Activated T-cell treated with anti-CD3 and anti-CD28 coated beads for 1 hour (primary cell): ENCODE measurements at places on chromosomes 7 and 10.

DNA sequence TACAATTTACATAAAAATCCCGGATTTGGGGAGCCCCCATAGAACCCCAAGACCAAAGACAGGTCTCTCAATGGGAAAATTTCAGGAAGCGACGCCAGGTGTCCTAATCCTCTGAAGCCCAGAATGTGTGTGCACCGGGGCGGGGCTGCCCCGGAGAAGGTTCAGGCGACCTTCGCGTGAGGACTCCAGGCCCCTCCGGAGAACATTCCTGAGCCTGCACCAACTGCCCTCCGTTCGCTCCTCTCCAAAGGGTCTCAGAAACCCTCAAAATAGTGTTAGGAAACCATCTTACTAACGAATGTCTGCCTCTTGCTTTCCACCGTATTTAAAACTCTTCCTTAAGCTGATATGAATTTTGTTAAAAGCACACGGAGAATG lies 78.5 kb upstream of the INSIG1 start:
- no peak for DNase-seq

GRCh38 chr10:129893104-129894089 lies 70.7 kb downstream of the EBF3 start:
- no peak for DNase-seq

- DNase-seq, result no peak
These were observed 127.6 kb downstream of the OAT start for GRCh38 chr10:124291001-124291701.

GRCh38 chr10:52682766-52683165 lies 89.8 kb downstream of the MBL2 start:
- DNase-seq, result no peak

- no peak for DNase-seq
These were observed 30.1 kb downstream of the NEUROD6 start for GRCh38 chr7:31310321-31310935.

GRCh38 chr7:4837041-4837802 lies 24.6 kb downstream of the PAPOLB start:
- DNase-seq, result no peak

DNA sequence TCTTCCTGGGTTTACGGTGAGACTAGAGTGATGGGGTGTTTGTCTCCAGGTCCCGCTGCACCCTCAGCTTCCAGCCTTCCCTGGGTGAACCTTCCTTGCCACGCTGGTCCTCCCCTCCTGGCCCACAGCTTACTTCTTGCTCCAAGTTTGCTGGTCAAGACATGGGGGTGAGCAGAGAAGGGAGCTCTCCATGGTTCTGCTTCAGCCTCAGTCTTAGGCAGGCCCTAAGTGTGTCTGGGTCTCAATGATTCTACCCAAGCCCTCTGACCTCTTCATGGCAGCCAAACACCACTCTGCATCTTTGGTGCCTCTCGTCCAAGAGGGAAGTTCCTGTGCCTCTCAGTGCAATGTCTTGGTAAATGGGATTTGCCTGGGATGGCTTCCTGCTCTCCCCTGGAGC lies 356.5 kb upstream of the KLF6 start:
- no peak for DNase-seq

DNA sequence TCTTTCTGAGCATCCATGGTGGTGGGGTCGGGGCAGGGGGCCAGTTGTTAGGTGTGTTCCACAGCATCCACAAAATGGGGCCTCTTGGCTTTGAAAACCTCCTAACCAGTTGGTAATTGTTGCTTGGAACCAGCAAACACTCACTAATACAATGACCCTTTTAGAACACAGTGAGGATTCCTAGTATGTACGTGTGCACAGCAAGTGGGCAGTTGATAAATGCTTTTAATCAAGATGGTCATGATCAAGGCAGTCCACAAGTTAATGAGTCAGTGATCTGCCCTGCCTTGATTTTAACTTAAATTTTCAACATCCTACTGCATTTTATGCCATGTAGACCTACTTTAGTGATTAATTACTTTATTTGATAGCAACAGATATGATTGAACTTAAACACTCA lies 103.1 kb downstream of the ETV1 start:
- no peak for DNase-seq

GRCh38 chr7:44141221-44141850 lies at the start of gene MYL7:
Gene MYL7, minus strand, starts transcription at chr7:44141332. Its CDS starts 27 bp downstream, at chr7:44141305.
- DNase-seq, result no peak

- no peak for DNase-seq
These were observed 47.5 kb downstream of the EPC1 start for GRCh38 chr10:32299354-32299980.

DNA sequence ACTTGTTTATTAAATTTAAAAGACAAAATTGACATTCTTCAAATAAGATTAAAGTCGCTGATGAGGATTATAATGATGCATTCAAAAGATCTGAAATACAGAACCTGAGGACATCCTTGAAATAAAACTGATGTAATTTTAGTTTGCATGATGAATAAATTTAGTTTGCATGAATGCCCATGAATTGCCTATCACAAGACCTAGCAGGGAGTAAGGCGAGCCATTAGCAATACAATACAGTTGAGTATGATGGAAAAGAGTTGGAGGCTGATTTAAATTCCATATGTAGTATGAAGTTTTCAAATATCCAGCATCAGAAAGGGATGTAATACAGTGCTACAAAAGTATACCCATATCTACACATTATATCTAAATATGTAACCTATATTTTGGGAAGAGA lies 321.3 kb downstream of the CACNA2D1 start:
- no peak for DNase-seq

DNA sequence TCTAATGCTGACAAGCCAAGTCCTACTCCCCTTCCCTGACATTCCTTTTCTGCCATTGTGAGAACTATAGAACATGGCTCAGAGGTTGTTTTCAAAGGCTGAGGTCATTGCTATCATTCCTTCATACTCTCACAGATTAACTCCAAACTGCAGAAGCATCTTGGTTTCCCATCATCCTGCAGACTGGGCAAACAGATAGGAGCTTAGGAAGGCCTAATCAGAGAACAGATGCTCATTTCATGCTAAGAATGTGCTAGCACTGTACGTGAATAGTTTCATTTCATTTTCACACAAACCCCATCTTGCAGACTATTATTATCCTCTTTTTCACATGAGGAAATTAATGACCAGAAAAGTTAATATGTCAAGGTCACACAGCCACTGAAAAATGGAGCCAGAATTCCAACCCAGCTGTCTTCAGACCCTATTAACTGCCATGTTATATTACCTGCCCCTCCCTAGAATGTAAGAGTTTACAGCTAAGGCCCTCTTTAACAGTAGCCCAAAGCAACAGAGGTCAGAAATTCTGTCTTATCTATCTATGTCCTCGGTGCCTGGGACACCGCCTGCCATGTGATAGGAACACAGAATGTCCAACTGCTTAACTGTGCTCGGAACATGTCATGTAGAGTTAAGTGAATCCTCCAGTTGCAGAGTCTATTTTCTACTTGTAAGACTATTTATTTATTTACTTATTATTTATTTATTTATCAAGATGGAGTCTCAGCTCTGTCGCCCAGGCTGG lies 2.9 kb upstream of the LCOR start:
- no peak for DNase-seq

GRCh38 chr10:110615057-110615747 lies 28.9 kb upstream of the RBM20 start:
- DNase-seq, result no peak

DNA sequence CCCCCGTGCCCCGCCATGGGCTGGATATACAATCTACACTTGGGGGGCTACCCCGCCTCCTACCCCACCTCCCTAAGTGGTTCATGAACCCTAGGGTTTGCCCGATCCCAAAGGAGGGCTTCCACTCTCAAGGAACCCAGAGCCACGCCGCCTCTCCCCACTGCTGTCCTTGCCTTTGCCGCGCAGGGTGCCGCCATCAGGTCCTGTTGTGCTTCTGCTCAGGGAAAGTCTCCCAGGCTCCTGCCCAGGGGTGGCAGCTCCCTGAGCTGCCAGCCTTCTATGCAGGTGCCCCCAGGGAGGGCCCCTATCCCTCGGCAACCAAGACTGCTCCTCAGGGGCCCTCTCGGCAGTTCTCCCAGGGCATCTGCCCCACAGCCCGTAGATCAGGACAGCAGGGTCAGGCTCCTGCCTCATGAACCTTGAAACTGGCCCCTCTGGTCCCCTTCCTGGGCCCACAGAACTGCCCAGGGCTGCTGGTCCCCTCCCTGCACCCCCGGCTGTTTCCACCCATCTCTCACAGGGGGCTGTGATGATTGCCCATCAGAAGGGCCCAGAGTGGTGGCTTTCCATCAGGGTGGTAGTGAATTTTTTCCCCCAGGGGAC lies 13.0 kb upstream of the PCBD1 start:
- DNase-seq, result no peak

DNA sequence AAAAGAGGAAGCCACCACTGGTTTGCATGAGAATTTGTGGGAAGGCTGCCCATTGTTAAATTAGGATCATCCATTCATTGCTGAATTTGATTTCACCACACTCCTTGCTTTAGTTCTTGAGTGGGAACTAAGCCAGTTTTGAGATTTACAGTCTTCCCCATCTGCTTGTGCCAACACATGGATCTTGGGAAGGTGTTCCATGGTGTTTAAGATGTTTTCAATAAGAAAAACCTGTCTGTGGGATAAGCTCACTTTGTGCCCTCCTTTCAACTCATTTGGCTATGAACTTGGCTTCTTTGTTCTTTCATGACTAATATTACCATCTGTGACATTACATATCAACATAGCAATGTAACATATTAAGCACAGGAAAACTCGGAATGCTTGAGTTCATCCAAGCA lies 73.2 kb downstream of the INHBA start:
- DNase-seq, result no peak

DNA sequence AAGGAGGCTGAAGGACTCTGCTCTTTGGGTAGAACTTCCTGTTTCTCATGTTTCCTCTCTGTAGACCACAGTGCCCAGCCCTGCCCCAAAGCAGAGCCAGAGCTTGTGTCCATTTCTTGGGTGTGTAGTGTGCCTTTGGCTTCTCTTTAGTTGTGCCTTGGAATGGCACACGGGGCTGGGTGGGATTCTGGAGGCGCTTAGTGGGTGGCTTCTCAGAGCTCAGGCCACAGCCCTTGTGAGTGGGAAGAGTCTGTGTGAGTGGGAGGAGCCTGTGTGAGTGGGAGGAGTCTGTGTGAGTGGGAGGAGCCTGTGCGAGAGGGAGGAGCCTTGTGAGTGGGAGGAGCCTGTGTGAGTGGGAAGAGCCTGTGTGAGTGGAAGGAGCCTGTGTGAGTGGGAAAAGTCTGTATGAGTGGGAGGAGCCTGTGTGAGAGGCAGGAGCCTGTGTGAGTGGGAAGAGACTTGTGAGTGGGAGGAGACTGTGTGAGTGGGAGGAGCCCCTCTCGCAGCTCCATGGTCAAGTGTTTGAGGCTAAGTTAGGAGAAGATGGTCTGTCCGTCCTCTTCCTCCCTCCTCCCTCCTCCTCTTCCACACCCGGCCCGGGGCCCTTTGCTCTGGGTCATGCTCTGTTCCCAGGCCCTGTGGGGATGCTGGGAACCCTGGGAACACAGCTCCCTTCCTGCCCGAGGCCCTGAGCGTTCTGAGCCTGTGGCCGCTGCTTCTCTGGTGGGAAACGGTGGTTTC lies 153.0 kb downstream of the GRK5 start:
- DNase-seq, result no peak

- DNase-seq, result no peak
These were observed 2.8 kb downstream of the FAM180A start for GRCh38 chr7:135745703-135746312.

DNA sequence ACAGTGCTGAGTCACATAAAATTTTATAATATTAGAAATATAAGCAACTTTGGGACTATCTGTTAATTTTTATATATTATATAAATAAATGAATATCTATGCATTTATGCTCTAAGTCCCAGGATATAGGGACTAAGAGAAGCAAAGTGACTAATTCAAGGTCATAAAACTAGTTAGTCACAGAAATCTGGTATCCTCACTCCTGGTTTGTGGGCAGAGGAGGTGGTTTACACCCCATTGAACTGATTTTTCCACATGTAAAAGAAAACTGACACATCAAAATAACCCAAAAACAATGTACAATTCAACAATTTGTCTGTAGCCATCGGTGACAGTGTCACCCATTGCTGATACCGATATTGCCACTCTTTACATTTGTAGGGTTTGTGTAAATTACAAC lies 3.0 kb downstream of the PCLO start:
- no peak for DNase-seq

GRCh38 chr7:101956130-101956529 lies 138.7 kb downstream of the CUX1 start:
- DNase-seq, result no peak

DNA sequence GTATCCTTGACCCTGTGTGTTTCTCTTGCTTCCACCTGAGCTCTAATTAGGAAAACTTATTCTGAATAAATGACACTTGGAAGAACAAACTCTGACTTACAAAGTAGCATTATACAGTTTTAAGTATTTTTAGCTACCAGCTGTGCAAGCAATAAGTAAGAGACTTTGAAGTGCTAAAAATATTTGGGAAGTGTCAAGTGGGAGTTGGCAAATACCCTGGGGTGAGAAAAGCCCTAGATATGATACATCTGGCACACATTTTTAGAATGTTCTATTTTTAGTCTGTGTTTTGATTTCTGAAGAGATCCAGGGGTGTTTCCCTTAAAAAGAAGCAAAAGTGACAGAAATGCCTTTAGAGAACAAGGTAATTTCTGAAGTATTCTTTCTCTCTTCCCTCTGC lies 132.7 kb upstream of the TEX47 start:
- no peak for DNase-seq

- no peak for DNase-seq
These were observed 92.8 kb downstream of the SDK1 start for GRCh38 chr7:3393862-3394261.

DNA sequence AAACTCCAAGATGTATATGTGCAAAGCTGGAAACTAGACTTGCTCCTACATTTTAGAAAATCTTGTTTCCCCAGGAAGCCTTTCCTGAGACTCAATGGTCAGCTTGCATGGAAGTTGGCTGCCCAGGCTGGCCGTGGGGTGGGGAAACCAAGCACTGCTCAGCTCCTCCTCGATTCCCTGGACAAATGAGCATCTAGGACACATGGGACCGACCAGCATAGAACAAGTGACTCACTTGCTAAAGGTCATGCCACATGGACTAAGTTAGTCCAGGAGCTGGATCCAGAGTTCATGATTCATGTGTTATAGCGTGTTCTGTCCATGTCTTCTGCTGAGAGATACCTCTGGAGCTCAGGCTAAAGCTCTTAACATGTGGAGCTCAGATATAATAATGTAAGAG lies 6.2 kb downstream of the FAM180A start:
- no peak for DNase-seq

GRCh38 chr10:9268176-9268575 lies 1213.7 kb downstream of the GATA3 start:
- DNase-seq, result no peak

DNA sequence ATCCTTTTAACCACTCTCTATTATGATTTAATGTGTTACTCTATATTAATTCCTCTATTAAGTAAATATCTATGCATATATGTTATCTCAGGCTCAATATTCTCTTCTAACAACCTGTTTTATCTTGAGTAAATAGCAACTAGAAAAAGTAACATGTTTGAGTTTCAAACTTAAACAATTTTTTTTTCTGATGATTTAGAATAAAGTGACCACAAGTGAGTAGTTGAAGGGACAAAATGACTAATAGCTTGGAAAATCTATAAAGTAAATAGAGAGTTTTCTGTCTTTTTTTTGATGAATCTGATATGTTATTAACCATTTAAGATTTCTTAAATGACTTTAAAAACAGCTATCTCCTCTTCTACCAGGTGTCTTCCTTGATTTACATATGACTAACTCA lies 483.8 kb downstream of the TFEC start:
- DNase-seq, result no peak
